Central memory CD8-positive, alpha-beta T cell (primary cell): ENCODE measurements at places on chromosomes 6 and 20.

DNA sequence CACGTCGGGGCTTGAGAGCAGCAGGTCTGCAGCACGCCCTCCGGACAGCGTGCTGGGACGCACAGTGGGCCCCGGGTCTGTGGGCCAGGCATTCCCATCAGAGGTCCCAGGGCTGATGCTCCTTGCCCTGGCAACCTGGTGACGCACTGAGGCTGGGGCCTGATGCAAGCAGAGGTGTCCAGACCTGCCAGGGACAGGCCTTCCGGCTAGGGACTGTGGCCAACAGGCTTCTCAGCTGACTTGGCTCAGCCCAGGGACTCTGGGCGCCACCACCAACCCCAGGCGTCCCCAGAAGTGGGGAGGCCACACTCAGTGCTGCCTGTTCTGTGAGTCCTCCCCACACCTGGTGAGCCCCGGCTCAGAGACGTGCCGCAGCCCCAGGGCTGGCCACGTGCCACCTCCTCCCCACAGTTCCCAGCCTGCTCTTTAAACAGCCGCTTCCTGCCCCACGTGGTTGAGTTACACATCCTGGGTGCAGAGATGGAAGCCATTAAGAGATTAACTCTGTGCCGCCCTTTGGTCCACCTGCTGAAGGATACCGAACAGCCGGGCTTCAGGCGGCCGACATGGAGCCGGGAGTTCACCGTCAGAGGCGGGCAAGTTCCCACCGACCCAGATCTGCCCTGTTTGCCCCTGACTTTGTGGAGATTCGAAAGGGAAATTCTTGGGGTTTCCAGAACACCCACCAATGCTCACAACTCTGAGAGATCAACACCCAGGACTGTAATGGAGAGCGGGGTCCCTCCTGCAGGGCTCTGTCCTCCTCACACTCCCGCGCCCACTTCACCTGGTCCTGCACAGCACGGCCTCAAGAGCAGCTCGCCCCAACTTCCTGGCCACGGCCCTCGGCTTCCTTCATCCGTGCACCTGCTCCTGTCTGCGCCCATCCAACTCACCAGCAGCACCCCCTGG lies 37.6 kb upstream of the ZBP1 start:
- H3K27me3 ChIP-seq: no peaks in the 10 kb centered on the region
- DNase-seq: peak; percentile 48
- H3K4me1 ChIP-seq: peaks cover 20% of the 10 kb centered on the region
- H3K4me3 ChIP-seq: peak overlapping the region; percentile 18

DNA sequence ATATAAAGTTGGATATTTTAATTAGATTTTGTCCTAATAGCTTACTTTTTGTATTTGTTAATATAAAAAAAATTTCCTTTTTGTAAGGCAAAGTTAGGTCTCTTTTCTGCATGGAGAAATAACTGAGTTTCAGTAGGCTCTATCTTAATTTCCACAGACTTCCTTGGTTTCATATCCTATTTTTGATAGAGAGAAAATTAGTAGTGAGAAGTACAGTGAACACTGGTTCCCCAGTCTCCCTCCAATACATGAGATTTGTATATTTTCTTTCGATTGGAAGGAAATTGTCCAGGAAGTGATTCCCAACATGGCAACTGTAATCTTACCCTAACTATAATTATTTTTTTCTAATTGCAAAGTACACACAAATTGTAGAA lies 26.4 kb downstream of the TRIM27 start:
- H3K4me1 ChIP-seq: peaks cover 14% of the 10 kb centered on the region
- H3K27ac ChIP-seq: peak overlapping the region; percentile 100
- H3K4me3 ChIP-seq: peak overlapping the region; percentile 97
- H3K27me3 ChIP-seq: peaks cover 7% of the 10 kb centered on the region

- H3K27ac ChIP-seq: no peak overlapping the region
- H3K4me1 ChIP-seq: no peaks in the 10 kb centered on the region
- no peak overlapping the region for H3K4me3 ChIP-seq
- H3K36me3 ChIP-seq: peaks cover 2% of the 10 kb centered on the region
- H3K27me3 ChIP-seq: peaks cover 9% of the 10 kb centered on the region
Measured at GRCh38 chr20:25494506-25495188, 87.2 kb downstream of the GINS1 start.

- H3K27ac ChIP-seq: no peak overlapping the region
- no peaks in the 10 kb centered on the region for H3K36me3 ChIP-seq
- H3K4me3 ChIP-seq: no peak overlapping the region
- DNase-seq: no peak
Measured at GRCh38 chr20:46279103-46279502, 29.2 kb downstream of the CDH22 start.

DNA sequence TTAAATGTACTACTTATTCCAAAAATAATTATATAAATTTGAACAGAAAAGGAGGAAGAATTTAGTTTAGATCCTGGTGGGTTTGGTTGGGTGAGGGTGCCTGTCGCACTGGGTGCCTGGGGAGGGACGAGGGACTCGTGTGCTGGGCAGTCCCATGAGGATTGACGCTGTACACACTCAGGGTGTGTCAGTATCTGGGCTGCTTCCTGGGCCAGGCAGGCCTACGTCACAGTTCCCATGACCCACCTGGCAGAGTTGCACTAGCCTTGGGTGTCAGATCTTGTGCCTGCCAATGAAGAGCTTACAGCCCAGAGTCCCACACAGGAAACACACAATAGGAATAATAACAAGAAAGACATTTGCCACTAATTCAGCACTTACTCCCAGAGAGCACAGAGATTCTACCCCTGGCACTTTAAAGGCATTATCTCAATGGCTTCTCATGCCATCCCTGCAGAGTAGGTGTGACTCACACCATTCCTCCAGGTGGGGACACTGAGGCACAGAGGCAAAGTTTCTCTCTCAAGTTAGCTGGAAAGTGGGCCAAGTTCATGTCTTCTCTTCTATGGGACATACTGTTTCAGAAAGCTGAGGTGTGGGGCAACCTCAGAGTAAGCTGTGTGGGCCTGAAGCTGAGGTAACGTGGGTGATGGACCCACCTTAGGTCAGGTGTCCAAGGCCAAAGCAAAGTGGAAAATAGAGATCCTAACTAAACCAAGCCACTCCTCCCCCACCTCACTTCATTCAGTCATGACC lies 1.3 kb upstream of the SDCBP2 start:
- peak overlapping the region; percentile 23 for H3K27ac ChIP-seq
- peak; percentile 11 for DNase-seq
- peaks cover 13% of the 10 kb centered on the region for H3K36me3 ChIP-seq
- H3K4me1 ChIP-seq: peaks cover 21% of the 10 kb centered on the region
- H3K4me3 ChIP-seq: no peak overlapping the region

GRCh38 chr6:156420172-156420993 lies 356.8 kb upstream of the ARID1B start:
- peaks cover 12% of the 10 kb centered on the region for H3K4me1 ChIP-seq
- DNase-seq: no peak
- H3K27ac ChIP-seq: no peak overlapping the region
- peaks cover 3% of the 10 kb centered on the region for H3K36me3 ChIP-seq
- no peak overlapping the region for H3K4me3 ChIP-seq
- H3K27me3 ChIP-seq: no peaks in the 10 kb centered on the region

GRCh38 chr6:32779036-32779435 lies 15.7 kb upstream of the HLA-DQB2 start:
- peaks cover 64% of the 10 kb centered on the region for H3K27me3 ChIP-seq
- H3K4me1 ChIP-seq: no peaks in the 10 kb centered on the region
- no peak for DNase-seq
- no peak overlapping the region for H3K27ac ChIP-seq

- H3K27me3 ChIP-seq: no peaks in the 10 kb centered on the region
- H3K4me3 ChIP-seq: peak overlapping the region; percentile 83
- H3K4me1 ChIP-seq: peaks cover 23% of the 10 kb centered on the region
- H3K36me3 ChIP-seq: peaks cover 11% of the 10 kb centered on the region
- peak overlapping the region; percentile 94 for H3K27ac ChIP-seq
Measured at GRCh38 chr20:25623225-25623735, 534 bp downstream of the NANP start.

DNA sequence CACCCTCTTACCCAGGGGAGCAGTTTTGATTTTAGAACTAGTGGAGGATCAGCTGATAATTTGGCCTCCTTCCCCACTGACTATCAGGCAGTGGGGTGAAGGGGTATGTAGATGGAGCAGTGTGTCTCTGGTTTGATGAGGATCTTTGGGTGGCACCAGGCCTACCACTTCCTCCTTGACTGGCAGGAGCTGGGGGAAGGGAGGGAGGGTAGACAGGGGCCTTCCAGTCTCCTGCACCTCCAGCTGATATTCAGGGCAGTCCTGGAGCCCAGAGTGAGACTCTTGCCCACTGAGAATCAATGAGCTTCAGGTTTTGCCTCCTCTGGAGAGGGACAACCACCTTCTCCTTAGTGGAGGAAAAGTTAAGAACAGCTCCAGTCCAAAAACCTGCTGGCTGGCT lies 3.2 kb downstream of the DEF6 start:
- peaks cover 33% of the 10 kb centered on the region for H3K36me3 ChIP-seq
- H3K4me1 ChIP-seq: peaks cover 58% of the 10 kb centered on the region
- peak overlapping the region; percentile 86 for H3K4me3 ChIP-seq
- H3K27me3 ChIP-seq: no peaks in the 10 kb centered on the region
